ENCODE measurements at places on chromosomes 2 and 18.

GRCh38 chr2:56615760-56616159, 432.0 kb downstream of the CCDC85A start:
- DNase-seq, result no peak

DNA sequence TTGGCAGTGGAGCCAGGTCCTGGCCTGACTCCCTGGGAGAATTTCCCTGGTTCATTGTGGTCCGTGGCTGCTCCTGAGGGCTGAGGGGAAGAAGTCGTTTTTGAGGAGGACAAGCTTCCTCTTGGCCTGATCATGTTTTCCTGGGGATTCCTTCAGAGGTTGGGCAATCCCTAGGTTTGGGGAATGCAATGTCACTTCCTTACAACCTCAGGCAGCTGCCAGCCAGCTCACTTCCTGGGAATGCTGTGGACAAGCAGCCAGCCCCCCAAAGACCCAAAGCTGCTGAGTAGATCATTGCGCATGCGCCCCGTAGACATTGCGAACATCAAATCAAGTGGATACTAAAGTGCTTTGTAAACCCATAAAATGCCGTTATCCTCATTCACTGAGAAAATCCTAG, 7.7 kb upstream of the DNMT3A start:
- no peak for DNase-seq

- no peak for DNase-seq
Observed at GRCh38 chr18:80105369-80106167, 3.5 kb upstream of the ADNP2 start.

DNA sequence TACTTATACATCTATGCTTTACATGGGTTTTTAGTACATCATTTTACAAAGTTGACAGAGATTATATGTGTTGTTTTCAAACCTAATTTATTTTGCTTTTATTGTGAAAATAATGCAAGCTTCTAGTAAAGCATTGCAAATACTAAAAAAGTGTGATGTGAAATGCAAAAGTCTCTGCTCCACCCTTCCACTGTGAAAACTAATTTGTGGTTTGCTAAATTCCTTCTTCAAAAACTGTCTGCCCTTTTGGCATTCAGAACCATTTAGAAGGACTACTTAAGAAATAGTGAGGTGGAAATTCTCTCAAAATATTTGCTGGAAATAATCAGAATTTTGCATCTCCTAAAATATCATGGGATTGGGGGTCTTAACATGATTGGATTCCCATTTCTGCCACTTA, 78.4 kb downstream of the CSRNP3 start:
- DNase-seq, result no peak

GRCh38 chr18:53950545-53950944, 273.9 kb downstream of the MBD2 start:
- DNase-seq, result no peak

DNA sequence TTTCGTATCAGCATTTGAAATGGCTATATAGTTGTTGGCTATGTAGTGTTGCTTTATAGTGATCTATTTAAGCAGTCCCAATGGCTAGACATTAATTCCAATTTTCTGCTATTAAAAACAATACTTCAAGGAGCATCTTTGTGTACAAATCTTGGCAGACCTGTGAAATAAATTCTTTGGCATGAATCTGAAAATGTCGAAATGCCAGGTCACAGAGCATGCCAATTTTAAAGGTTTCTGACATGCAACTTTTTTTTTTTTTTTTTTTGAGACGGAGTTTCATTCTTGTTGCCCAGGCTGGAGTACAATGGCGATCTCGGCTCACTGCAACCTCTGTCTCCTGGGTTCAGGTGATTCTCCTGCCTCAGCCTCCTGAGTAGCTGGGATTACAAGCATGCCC, 26.8 kb upstream of the CABLES1 start:
- DNase-seq, result no peak

DNA sequence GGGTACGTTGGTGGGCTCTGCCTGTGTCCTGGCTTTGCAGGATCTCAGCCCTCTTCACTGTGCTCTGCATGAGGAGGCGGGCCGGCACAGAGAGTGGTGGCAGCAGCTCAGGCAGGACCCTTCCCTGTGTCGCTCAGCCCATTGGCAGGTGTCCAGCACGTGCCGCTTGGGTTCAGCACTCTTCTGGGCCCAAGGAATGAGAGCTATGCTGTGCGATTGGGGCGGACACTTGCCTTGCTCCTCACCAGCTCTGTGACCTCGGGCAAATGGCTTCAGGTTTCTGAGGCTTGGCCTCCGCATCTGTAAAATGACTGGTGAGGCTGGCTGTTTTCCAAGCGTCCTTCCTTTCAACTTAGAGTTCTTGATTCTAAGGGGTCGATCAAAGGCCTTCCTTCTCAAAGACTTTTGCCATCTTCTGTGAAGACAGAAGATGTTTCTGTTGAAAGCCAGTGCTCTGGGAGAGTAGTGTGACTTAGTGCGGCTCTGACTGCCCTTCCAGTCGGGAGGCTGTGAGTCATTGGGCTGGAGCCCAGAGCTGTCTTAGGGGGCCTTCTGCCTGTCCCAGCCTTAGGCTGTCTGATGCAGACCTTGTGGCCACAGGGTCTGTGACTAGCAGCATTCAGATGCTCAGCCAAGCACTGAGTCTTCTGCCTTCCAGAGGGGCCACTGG, 35.6 kb downstream of the GLI2 start:
- no peak for DNase-seq

DNA sequence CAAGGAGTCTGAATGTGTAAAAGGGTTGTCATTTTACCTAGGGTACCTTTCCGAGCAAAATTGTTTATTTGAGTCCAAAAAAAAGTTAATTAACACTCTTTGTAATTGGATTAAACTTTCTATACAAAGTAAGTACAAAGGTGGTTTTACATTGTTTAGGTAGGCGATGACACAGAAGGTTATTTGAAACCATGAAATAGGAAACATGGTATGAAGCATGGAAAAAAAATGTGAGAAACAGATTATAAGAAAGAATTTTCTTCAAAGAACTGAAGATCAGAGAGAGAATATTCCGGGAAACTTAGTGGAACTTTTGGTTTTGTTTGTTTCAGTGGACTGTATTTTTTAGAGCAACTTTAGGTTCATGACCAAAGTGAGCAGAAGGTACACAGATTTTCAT, 32.7 kb downstream of the CARF start:
- DNase-seq, result no peak

- DNase-seq, result no peak
Observed at GRCh38 chr2:233075966-233076339, 15.8 kb downstream of the INPP5D start.

- no peak for DNase-seq
Observed at GRCh38 chr2:24272161-24272802, 88.1 kb downstream of the ITSN2 start.

GRCh38 chr2:169738566-169739229, 5.1 kb downstream of the KLHL23 start:
- DNase-seq, result no peak

GRCh38 chr2:63189026-63189425, 138.4 kb downstream of the OTX1 start:
- no peak for DNase-seq

GRCh38 chr2:73859721-73860586, 31.2 kb downstream of the STAMBP start:
- no peak for DNase-seq

GRCh38 chr18:68564961-68565360, 149.9 kb downstream of the TMX3 start:
- peak; percentile 17 for DNase-seq

DNA sequence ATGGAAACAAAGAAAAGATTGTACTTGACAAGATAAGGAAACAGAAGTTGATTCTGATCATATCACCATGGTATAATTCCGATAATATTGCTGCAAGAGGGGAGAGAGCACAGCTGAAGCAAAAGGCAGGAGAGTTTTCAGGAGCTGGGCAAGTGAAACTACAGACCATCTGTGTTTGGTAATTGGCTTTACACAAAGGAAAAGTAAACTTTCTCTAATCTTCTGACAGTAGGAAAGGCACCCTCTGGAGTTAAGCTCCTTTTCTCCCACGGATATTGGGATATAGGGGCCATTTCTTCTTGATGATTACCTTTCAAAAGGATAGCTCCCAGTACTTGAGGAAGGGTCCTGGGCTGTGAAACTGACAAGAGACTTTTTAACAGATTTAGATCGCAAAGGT, 29.9 kb upstream of the REG3A start:
- no peak for DNase-seq

DNA sequence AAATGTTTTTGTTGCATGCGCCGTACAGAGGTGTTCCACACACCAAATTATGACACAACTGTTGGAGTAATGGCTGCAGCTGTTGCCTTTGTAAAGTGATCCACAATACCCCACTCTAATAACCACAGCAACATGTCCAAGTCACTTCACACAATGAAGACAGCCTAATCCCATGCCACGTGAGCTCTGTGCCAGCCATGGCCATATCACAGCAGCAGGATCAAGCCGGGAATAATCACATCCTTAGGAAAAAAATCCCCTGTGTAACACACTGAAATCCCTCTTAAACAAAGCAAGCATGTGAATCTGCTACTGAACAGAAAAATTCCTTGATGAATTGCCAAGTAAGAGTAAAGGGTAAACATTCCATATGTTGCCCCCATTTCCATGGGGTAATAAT, 179.5 kb upstream of the PARD3B start:
- no peak for DNase-seq

GRCh38 chr2:7878786-7879482, 802.9 kb upstream of the ID2 start:
- DNase-seq, result no peak

GRCh38 chr18:24677011-24677410, 216.6 kb downstream of the HRH4 start:
- no peak for DNase-seq

GRCh38 chr2:85666435-85667316, 1.3 kb downstream of the SFTPB start:
- no peak for DNase-seq

DNA sequence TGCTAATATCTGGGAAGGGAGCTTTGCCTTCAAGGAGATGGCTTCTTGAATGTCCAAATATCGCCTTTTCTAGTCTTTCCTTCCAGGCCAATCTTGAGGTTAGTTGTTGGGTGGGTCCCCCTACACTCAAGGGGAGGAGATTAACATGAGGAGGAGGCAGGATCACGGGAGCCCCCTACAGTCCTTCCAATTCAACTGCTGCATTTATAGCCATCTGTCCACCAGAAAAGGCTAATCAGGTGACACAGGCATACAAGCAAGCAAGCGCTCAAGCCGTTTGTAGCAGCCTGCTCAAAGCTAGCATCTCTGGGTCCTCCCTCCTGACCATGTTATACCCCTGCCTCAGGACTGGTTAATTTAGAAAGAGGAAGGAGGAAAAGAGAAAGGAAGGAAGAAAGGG, 87.6 kb downstream of the MRPS9 start:
- DNase-seq, result no peak

DNA sequence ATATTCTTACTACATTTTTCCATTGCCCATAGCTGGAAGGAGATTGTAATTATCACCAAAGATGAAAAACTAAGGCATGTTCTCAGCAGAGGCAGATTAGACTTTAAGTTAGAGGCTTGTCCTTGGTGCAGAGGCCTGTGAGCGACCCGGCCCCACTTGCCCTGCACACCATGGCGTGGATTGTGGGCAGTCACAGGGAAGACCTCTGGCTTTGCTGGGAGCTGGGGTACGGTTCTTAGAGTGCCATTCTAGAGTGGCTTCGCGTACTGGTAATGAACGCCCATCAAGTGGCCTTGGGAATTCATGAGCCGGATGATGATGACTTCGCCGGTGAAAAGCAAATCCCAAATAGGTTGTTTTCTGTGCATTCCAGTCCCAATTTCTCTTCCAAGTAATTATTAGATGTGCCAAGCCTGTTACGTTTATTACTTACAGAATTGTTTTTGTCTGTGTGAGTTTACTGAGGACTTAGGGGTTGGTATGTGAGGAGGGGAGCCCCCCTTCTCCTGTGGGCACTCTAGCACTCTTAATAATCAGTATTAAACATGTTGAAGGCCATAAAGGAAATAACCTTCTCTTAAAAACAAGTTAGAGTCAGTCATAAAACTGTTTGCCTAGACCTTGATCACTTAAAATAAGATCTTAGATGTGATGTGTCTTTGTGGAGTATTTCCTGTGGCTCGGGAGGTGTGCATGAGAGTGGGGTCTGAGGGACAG, 90.6 kb downstream of the LDLRAD4 start:
- no peak for DNase-seq

DNA sequence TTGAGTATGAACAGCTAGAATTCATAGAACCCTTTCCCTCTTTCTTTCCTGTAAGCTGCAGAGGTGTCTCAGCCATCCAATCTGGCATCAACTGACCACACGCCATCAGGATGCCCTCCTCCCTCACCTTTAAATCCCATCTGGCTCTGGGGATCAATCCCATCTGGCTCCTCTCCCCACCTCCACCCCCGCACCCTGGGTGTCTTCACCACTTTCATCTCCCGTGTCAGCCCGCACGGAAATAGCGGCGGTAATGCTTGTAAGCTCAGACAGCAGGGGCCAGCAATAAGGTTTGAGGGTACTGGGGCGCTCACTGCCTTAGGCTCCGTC, 508 bp upstream of the TUBA4B start:
- DNase-seq, result no peak

DNA sequence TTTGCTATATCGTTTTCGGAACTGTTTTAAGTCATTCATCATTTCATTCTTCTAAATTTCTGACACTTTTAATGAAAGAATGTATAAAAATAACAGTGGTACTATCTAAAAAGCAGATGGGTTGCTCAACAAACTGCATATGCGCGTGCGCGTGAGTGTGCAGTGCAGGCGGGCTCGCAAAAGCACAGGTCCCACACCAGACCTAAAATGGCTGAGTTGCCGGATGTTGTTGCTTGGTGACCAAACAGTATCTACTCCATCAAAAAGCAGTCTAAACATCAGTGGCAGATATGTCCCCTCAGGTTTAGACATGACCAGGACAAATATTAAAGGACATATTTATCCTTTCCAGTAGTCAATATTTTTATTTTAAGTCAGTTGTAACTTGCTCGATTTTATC, 5.1 kb downstream of the NOL4 start:
- DNase-seq, result peak; percentile 89

GRCh38 chr18:79206444-79206843, 137.2 kb downstream of the ATP9B start:
- no peak for DNase-seq

- DNase-seq, result no peak
Observed at GRCh38 chr2:45224321-45224992, 215.2 kb upstream of the SIX2 start.

DNA sequence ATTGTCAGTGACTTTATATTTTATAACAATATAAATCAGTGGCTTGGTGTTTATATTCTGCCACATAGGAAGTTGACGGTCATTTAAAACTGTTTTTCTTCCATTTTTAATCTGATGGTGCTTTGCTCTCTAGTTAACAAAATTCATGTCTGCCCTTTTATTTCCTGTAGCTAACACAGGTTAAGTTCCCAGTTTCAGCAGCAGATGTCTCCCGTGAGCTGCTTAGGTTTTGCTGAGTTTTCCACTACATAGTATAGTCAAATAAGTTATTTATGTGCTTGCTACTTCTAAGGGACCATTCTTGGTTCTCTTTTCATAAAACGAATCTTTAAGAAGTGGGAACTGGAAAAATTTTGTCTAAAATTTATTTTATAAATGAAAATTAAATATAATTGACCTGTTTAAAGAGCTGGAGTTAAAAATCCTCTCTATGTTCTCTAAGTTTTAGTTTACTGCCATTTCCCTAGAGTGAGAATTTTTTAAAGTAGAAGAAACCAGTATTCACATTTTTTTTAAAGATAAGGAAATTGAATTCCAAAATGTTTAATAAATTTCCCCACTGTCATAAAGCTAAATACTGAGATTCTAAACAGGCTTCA, 20.6 kb downstream of the HTR2B start:
- DNase-seq, result peak; percentile 27
